IMR-90 (cell line): ENCODE measurements at places on chromosomes 12 and 14.

DNA sequence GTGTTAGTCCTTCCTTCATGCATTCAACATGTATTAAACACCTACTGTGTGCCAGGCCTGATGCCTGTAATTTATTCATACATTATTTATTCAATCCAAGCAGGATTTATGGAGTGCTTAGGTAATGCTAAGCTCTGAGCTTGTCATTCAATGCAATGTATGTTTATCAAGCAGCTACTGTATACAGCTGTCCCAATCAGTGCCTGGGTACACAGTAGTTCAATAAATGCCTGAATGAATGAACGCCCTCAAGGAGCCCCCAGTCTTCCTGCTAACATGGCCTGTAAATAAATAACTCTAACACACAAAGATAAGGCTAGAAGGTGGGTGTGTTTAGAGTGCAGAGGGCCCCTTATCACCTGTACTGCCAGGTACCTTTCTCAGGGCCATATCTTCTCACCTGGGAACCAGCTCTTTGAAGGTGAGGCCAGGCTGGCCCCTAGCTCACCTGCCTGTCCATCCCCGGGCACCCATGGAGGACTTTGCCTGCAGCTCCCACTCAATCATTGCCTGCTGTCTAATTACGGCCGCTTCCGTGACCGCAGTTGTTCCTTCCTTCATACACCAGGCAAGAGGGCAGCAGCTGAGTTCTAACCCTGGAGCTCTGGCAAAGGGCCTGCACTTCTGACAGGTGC, 20.0 kb upstream of the KDM2B start:
- no peak for DNase-seq

GRCh38 chr12:110367181-110367864, 36.2 kb downstream of the ANAPC7 start:
- DNase-seq: peak; percentile 40

DNA sequence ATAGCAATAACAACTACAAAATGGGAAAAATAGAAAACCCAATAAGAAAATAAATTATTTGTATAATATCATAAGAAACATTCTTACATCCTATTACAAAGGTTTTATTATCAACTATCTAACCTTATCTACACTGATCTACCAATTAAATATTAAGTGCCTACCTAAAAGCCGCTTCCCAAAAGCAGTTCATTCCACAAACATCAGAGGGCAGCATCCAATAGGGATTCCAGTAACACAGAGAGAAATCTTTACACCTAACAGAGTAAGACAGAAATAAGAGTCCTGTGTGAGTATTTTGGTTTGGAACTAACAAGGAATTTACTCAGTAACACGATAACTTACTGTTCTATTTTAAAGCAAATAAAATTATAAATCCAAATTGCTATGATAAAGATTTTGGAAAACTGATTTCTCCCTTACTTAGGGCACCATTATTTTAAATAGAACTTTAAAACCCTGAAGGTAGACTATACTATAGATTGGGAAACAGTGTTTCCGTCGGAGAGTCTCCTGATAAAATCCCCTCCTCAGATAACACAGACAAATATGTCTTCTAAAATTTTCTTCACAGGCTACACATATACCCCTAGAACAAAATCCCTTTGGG, 15.0 kb downstream of the GXYLT1 start:
- peak; percentile 80 for DNase-seq

DNA sequence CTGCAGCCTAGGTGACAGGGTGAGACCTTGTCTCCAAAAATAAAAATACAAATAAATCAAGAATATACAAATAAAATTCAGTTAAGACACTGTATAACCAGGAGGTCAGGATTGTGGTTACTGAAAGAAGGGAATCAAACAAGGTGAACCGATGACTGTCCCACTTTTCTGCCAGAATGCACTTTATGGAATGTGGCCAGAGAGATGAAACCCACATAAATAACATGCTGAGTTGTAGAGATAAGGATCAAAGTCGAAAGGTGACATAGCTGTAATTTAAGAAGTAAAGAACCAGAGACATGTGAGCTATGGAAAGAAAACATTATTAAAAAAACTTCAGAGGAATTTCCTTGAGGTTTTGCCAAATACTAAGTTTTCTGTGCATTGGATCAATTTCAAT, 1098.2 kb upstream of the USP15 start:
- DNase-seq: no peak

GRCh38 chr12:105025890-105026289, 39.8 kb downstream of the NOPCHAP1 start:
- DNase-seq: peak; percentile 79

- DNase-seq: peak; percentile 34
These were observed 90.1 kb downstream of the SLC6A15 start for GRCh38 chr12:84822525-84822924.

DNA sequence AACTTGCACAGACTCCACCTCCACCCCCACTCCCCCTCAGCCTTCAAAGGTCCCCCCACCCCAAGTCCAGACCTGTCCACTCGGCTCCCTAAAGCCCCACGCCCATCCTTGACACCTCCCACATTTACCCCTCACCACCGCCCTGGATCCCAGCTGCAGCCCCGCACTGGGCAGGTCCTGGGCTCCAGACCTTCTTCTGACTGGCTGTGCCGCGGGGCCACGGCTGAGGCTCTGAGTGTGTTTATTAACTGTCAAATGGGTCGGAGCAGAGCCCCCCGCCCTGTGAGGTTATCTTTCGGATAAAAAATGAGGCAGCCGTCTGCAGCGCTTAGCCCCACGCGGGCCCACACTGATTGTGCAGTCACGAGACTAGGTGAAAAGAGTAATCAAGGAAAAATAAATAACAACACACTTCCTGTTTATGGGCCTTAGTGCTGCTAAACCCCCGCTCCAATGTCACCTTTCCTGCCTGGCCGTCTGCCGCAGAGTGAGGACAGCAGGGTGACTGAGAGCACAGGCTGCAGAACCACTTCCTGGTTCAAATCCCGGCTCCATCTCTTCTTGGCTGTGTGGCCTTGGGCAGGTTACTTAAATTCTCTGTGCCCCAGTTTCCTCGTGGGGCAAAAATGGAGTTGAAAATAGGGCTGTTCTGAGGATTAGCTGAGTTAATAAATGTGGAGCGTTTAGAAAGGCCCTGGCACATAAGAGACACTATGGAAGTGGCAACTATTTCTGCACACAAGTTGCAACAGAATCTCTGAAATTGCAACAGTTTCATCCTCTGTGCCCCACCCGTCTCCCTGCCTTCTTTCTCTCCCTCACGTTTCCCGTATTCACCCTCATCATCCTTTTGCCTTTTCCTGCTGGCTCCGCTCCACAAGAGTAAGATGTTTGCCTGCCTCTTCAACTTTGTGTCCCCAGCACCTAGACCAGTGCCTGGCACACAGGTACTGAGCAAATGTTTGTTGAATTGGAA, 9.4 kb downstream of the SETD1B start:
- no peak for DNase-seq

DNA sequence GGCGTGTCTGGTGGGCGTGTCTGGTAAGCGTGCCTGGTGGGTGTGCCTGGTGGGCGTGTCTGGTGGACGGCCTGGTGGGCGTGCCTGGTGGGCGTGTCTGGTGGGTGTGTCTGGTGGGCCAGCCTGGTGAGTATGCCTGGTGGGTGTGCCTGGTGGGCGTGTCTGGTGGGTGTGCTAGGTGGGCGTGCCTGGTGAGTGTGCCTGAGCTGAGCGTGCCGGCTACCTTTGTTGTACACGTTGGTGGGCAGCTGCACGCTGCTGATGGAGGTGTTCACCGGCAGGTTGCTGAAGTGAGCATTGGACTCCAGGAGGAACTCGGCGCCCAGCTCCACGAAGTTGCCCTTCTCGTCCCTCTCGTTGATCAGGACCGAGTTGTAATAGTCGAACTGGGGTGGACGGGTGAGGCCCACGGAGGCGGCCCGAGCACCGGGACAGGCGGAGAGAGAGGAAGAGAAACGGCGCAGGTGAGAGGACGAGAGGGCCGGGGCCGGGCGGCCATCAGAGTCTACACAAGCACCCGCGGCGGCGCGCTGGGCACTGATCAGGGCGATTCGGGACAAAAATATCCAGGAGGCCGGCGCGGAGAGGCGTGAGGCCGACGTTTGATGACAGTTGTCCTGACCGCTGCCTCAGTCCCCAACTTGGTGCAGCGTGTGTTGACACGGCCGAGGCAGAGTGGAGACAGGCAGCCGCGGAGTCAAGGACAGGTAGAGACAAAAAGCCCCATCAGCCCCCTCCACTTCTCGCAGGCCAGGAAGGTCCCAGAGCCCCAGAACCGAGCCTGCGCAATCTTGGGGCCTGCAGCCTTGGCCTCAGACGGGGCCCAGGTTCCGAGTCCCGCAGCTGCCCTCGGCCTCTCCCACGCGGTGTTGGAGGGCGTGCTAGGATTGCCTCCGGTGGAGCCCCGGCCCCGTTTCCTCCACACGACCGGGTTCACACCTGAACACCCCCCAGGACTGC, 10.5 kb downstream of the CACNA2D4 start:
- no peak for DNase-seq

- DNase-seq: no peak
These were observed 26.0 kb upstream of the RIN3 start for GRCh38 chr14:92487513-92488133.

DNA sequence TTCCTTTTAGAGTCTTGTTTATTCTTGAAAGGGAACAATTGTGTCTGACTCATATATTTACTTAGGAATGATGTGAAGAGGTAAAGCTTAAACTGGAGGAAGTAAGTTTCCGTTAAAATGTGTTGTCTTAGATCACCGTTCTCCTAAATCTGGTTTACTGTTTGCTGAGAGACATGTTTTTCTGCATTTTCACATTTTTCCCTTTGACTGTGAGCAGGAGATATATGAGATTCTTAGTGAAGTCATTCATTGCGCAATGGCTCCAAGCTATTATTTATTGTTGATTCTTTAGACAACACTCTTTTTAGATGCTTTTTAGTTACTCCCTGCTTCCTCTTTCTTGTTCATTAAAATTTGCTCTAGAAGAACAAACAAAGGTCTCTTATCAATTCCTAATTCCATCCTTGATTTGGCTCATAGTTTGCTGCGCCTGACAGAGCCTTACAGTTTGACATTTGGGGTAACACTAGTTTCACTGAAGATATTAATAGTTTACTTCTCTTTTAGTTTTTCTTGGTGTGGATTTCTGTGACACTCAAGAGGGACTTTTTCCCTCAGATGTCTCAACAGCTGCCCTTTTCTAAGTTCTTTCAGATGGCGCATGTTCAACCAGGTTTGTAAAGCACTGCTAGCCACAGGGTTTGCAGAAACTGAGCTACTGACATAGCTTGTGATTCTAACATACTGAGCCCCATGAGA, 11.4 kb downstream of the CLECL1 start:
- peak; percentile 3 for DNase-seq

- no peak for DNase-seq
These were observed 184.4 kb upstream of the BCL2L14 start for GRCh38 chr12:11886339-11886738.

DNA sequence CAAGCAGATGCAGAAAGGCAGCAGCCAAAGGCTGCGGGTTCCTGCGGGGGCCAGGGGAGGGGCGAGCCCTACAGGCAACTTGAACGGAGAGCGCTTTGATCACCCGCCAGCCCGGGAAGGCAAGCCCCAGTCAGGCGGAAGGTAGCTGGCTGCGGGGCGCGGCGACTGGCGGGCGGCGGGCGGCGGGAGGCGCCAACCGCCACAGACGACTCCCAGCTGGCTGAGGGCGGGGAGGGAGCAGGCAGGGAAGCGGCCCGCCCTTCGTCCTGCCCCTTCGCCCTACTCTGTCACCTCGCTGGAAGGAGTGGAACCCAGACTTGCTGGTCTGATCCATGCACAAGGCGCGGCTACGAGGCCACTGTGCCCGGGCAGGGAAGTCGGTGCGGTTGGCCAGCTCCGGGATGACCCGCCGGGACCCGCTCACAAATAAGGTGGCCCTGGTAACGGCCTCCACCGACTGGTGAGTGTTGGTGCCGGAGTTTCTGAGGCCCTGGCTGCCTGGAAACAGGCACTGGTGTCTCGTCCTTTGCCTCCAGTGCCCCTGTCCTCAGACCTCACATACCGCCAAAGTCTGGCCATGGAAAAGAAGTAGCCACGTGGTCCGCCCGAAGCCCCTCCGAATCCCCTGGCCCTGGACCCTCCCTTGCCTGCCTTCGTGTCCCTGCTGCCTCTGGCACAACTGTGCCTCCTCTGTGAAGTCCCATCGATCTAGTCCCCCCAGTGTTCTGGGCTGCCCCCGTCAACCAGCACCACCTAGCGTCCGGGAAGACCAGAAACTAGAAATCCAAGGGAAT, 15.4 kb upstream of the CARMIL3 start:
- DNase-seq: peak; percentile 49

DNA sequence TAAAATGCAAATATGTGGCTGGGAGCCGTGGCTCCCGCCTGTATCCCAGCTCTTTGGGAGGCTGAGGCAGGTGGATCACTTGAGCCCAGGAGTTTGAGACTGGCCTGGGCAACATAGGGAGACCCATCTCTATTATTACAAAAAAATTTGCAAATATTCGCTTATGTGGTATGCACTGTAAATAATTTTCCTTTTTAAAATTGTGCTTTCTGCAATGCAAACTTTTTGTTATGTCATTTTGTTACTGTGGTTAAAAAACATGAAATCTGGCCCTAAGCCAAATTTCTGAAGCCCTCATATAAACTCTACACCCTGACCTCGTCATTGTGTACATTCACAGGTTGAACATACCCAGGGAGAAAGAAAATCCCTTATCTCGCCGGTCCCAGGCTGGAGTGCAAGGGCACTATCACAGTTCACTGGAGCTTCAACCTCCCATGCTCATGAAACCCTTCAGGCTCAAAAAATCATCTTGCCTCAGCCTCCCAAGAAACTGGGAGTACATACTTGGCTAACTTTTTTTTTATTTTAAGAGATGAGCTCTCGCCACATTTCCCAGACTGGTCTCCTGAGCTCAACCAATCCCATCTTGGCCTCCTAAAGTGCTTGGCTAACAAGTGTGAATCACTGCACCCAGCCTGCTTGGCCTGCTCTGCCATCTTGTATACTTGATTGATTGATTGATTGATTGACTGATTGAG, 24.7 kb downstream of the TRAPPC6B start:
- DNase-seq: no peak

GRCh38 chr12:67091204-67091603, 178.0 kb upstream of the CAND1 start:
- DNase-seq: no peak

- no peak for DNase-seq
These were observed 269.9 kb upstream of the DIO3 start for GRCh38 chr14:101291390-101291789.

GRCh38 chr12:132593938-132594358, 16.4 kb downstream of the LRCOL1 start:
- peak; percentile 84 for DNase-seq

DNA sequence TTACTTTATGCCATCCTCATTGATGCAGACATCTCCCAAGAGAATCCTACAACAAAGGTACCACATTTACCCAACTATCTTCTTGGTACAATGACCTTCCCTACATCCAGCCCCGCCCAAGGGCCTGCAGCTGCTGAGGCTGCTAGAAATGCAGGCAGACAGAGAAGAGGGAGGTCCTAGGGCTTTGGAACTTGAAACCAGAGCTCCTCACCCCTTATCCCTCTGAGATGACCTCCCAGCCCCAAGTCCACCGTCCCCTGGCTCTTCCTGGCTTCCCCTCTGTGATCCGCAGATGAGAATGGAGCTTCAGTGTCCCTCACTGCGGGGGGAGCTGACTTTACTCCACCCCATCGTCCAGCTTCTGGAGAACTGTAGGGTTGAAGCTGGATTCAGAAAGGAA, 1.6 kb upstream of the TNFRSF1A start:
- no peak for DNase-seq

- no peak for DNase-seq
These were observed 553.9 kb downstream of the VRK1 start for GRCh38 chr14:97350894-97351731.
